Renal cortex interstitium (tissue), 15 donors: ENCODE measurements at places on chromosomes 4 and X. TPM values are rescaled to one million over a fixed set of nuclear protein-coding genes. Genes with fewer than 3 reads are reported as not detected.

- no peak for DNase-seq
Observed at GRCh38 chr4:21986307-21986706, 37.7 kb upstream of the KCNIP4 start.

DNA sequence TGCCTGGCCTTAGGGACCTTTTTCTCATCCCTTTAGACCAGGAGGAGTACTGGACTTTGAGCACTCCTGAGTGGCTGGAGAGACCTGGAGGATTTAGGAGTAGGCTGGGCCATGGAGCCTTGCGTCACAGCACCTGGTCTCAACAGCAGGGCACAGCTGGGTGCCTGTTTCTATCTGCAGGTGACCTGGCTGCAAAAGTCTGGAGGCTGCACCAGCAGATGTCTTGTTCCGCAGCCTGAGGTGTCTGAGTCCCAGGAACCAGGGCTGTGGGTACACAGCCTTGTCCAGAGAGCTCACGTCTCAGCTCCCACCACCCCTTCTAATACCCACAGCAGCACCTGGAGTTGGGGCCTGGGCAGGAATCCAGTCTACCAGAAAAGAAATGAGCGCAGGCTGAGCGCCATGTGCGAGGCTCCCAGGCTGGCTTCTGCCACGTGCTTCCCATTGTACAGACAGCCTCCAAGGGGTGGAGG lies 5.0 kb upstream of the NSD2 start:
- no peak for DNase-seq

GRCh38 chr4:105128208-105128607 lies 18.5 kb upstream of the TET2 start:
- no peak for DNase-seq

GRCh38 chrX:155028129-155028528 lies 1.5 kb downstream of the FUNDC2 start:
- DNase-seq, result no peak

DNA sequence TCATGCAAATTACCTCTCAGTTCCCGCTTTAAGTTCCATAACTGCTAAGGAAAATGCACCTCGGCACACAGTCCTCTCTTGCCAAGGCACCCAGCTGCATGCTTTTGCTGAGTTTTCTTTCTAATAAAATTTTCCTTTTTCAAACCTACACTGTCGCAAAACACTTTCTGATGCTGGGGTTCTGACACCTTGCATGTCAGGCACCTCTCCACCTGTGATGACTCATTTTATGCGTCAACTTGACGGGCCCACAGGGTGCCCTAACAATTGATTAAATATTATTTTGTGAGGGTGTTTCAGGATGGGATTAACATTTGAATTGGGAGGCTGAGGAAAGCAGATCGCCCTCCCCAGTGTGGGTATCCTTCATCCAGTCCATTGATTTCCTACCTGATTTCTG lies 291.0 kb upstream of the STS start:
- DNase-seq, result no peak

- no peak for DNase-seq
Observed at GRCh38 chrX:10612215-10612614, 8.2 kb downstream of the MID1 start.

DNA sequence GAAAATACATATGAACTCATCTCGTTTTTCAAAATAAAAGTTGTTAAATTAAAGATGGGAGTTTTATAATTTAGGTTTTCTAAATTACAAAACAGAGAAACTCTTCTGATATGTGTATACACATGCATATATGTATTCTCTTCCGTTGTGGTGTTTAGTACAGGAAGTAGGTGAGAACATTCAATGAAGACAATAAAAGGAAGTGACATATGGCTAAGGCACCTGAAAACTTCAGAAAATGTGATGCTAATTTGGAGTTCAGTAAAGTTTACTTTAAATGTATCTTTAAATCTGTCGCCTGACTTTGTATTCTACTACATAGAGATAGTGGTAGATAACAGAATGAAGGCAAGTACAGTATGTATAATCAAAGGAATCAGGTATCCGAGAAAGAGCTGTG lies 33.5 kb upstream of the ITM2A start:
- DNase-seq, result no peak

DNA sequence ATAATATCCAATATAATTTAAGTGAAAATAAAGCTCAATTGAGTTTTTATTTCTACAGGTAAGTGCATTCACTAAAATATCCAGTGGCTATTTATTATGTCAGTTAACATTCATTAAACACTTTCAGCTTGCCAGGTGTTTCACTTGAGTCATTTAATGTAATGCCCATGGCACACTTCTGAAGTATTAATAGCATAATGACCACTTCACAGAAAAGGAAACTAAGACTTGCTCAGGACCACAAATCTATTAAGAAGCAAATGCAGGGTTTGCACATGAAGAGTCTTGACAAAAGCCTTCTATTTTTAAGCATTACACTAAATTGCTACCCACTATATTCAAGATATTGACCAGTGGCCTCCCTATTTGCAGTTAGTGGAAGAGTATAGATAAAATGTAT lies 612.7 kb downstream of the KCTD8 start:
- no peak for DNase-seq

- no peak for DNase-seq
Observed at GRCh38 chr4:154640999-154641398, 28.5 kb upstream of the FGG start.

GRCh38 chrX:22147214-22147613 lies 115.1 kb downstream of the PHEX start:
- no peak for DNase-seq

DNA sequence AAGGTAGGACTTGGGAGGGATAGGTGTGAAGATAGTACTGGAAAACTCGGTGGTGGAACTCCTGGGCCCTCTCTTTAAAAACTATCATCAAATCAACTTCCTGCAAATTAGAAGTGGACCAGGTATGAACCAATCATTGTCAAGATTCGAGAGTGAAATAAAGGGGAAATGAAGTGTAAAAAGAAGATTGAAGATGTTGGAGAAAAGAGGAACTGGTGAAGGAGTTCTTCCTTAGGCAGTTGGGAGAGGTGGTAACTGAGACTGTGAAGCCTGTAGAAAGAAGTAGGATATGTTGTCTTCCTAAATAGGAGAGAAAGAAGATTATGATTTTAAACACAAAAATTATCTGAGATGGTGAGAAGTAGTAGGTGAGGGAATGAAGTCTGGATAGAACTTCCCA lies 212.2 kb downstream of the PPP1R2C start:
- DNase-seq, result no peak

GRCh38 chr4:174349156-174349555 lies 65.4 kb downstream of the CEP44 start:
- DNase-seq, result no peak

GRCh38 chr4:86159216-86159615 lies 200.6 kb downstream of the MAPK10 start:
- no peak for DNase-seq

DNA sequence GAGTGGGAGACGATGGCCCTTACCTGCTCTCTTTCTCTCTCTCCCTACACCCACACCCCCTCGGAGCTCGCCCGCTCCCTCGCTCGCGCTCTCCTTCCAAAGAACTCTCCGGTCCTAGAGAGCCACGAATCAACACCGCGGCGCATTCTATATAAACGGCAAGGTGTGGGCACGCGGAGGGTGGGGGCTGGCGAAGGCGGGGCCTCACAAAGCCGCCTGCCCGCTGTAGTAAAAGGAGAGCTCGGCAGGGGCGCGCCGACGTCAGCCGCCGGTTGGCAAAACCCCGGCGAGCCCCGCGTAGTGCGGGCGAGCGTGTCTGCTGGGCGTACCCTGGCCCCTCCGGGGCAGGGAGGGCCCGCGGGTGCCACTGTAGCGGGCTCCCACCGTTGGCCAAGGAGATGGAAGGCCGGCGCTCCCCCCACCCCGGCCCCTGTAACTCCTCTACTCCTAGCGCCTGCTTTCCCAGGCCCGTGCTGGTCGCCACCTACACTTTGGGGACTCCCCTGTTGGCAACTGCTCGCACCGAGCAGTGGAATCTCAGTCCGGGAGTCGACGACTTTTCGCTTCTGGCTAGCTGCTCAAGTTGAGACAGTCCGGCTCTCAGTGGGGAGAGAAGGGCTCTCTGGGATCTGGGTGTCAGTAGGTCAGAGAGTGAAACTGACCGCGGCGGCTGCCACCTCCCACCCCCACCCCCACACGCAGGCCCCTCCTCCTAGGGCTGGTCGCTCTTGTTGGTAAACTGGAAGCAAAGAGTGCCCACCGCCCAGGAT lies 325.5 kb upstream of the F9 start:
- no peak for DNase-seq

GRCh38 chr4:99586797-99587196 lies 12.2 kb downstream of the MTTP start:
- no peak for DNase-seq

GRCh38 chr4:8477676-8478075 lies 37.1 kb downstream of the TRMT44 start:
- DNase-seq, result no peak

DNA sequence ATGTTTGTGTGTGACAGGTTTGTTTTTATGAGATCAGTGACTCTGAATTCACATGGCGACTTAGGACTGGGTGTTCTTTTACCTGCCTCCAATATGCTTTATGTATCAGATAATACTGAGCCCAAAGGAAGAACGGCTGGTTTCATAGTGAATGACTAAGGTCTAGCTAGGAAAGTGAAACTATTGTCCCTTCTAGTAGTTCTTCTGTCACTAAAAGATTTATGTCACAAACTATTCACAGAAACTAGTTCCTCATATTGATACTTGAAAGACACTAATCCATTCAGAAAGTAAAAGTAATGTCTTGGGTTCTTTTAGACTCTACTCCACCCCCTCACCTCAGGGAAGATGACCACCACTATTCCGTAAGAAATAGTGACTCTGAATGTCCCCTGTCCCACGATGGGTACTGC lies 81.7 kb downstream of the EGF start:
- no peak for DNase-seq

GRCh38 chr4:105106426-105106825 lies 40.2 kb upstream of the TET2 start:
- no peak for DNase-seq

DNA sequence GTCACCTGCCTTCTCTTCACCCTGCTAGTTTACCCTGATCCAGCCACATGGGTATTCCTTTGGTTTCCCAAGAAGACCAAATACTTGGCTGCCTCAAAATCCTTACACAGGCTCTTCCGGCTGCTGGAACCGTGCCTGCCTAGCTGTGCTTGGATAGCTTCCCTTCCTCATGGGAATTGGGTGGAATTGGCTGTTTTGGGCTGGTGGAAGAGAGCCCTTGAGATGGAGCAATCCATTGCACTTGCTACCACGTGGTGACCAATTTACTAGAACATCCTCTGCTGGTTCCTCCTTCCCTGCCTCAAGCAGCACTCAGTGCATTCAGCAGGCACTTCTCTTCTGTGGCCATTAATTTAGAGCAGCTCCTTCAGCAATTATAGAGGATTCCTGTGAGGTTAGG lies 119.3 kb upstream of the AP1S2 start:
- no peak for DNase-seq

DNA sequence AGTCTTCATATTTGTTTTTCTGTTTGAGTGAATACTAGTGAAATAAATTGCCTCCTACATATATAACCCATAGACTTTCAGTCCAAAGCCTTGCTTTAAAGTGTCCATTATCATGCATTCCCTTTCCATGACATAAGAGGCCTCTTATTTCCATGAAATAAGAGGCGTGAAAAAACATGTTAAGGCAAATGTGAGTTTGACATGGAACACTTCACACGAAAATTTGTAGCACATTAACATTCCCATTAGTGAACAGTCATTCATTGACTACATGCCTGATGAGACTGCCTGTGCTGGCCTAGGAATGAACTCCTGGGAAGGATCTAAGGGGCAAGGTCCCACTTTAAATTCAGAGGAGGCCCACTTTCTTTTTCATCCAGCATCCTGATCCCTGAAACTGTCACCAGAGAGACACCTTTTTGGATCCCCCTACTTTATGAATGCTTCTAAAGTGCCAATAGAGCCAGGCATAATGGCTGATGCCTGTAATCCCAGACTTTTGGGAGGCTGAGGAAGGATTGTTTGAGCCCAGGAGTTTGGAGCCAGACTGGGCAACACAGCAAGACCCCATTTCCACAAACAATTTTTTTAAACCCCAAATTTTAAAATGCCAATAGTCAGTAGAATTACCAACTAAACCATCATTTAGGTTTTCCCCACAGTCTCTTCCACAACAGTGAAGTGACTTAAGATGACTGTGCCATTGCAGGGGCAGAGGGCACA lies 6.7 kb downstream of the RTL8B start:
- no peak for DNase-seq

GRCh38 chr4:16626945-16627344 lies 271.5 kb downstream of the LDB2 start:
- DNase-seq, result no peak

DNA sequence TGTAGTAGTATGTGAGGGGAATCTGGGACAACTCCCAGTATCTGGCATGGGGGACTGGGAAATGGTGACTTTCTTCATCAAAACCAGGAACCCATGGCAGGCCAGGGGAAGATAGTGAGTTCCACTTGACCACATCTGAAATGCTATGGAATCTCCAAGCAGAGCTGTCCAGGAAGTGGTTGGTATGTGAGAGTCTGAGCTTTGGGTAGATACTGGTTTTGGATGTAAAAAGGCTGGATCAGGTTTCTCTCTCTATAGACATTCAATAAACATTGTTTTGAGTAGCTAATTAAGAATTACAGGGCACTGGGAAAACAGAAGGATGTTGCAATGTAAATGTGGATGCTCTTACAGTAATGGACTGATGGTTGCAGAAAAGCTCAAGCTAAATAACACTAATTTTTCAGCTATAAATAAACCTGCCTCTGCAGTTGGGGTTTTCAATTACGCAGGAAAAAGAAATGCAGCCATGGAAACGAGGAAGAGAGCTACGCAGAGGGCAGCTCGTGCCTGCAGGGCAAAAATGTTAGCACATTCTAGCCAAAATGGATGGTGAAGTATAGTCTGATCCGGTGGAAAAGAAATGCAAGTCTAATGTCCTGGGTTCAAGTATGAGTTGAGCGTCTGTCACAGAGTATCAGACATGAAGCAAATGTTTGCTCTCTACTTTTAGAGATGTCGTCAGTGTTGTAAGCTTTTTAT lies 13.4 kb upstream of the CHRNA9 start:
- no peak for DNase-seq

DNA sequence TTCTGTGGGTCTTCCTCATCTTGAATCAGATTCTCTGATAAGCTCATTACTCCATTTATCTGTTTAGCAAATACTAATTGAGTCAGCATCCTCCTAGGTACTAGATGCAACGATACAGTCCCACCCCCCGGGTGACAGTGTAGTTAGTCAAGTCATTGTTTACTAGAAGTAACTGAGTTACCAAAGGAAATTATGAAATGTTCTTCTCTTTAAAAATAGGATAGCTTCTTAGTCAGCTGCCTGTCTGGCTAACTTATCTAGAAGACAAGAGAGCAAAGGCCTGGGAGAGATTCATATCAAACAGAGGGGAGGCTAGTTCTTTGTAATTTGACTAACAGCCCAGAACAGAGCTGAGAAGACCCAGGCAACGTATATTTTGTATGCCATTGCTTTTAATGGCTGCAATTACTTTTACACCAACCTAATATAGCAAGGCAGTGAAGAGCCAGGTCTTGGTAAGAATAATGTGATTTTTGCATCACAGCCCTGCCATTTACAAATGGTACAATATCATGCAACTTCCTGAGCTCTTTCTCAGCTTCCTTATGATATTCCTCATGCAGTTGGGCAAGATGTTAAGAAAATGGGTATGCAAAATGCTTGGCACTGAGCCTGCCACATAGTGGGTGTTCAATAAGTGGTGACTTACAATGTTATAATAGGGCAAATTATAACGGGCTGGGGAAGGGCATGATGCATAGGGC lies 149.9 kb downstream of the CHIC2 start:
- DNase-seq, result no peak

The DCX gene
- polyA plus RNA-seq, result 2.2 TPM

The GAGE2A gene
- polyA plus RNA-seq, result not detected

The HTR2C gene
- polyA plus RNA-seq, result 0.81 TPM

The BRS3 gene
- not detected for polyA plus RNA-seq

The TNIP2 gene
- 22.2 TPM for polyA plus RNA-seq

The PPP1R2C gene
- polyA plus RNA-seq, result not detected

The DDX53 gene
- polyA plus RNA-seq, result not detected

The UGT2A3 gene
- 117 TPM for polyA plus RNA-seq

The MAGEA11 gene
- not detected for polyA plus RNA-seq

The CHIC2 gene
- 29.0 TPM for polyA plus RNA-seq
